IPS DF 19.7 (cell line): ENCODE measurements at places on chromosomes 1 and 21.

DNA sequence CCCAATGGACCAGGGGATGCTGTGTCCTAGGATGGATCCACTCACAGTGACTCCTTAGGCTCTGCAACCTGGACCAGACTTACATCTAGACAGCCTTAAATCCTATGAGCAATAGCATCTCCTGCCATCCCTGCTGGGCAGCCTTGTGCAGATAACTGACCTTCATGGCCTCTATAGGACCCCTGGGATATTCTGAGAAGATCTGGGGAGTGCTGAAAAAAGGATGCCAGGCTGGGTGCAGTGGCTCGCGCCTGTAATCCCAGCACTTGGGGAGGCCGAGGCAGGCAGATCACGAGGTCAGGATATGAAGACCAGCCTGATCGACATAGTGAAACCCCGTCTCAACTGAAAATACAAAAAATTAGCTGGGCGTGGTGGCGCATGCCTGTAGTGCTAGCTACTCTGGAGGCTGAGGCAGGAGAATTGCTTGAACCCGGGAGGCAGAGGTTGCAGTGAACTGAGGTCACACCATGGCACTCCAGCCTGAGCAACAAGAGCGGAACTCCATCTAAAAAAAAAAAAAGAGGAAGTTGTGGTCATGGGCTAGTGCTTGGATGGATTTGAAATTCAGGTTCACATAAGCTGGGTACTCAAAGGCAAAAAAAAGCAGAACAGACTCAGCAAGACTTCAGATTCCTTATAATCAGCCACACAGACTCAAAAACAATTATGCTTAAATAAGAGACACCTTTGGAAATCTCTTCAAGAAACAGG lies 10.9 kb upstream of the SH2D1B start:
- no peak for DNase-seq

GRCh38 chr1:155313261-155313660 lies 4.6 kb downstream of the FDPS start:
- DNase-seq: no peak

DNA sequence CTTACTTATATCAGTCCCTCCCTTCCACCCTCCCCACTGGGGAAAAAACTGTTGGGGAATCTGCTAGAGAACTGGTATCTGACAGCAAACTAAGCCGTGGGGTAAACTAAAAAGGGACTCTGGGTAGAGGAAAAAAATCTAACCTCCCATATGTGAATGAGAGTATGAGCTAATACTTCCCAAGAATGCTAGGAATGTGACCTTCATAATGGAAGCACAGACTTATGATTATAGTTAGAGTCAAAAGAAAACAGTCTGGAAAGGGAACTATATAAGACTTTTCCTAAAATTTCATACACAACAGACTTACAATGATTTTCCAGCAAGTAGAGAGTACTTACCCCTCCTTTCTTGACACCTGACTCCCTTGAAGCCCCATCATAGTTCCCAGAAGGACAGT lies 23.0 kb upstream of the RBBP5 start:
- DNase-seq: no peak

DNA sequence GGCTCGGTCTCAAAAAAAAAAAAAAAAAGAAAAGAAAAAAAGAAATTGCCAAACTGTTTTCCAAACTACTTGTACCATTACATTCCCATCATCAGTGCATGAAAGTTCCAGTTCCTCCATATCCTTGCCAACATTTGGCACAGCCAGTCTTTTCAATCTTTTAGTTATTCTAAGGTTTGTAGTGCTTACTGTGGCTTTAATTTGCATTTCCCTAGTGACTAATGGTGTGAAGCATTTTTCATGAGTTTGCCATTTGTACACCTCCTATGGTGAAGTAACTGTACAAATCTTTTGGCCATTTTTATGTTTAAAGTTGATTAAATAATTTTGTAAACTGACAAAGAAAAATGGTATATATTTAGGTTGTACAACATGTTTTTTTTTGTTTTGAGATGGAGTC lies 70.7 kb downstream of the DEGS1 start:
- DNase-seq: no peak

- DNase-seq: no peak
Measured at GRCh38 chr1:212816567-212817278, 25.0 kb downstream of the TATDN3 start.

- DNase-seq: no peak
Measured at GRCh38 chr1:166882893-166883292, 6.8 kb upstream of the TADA1 start.

DNA sequence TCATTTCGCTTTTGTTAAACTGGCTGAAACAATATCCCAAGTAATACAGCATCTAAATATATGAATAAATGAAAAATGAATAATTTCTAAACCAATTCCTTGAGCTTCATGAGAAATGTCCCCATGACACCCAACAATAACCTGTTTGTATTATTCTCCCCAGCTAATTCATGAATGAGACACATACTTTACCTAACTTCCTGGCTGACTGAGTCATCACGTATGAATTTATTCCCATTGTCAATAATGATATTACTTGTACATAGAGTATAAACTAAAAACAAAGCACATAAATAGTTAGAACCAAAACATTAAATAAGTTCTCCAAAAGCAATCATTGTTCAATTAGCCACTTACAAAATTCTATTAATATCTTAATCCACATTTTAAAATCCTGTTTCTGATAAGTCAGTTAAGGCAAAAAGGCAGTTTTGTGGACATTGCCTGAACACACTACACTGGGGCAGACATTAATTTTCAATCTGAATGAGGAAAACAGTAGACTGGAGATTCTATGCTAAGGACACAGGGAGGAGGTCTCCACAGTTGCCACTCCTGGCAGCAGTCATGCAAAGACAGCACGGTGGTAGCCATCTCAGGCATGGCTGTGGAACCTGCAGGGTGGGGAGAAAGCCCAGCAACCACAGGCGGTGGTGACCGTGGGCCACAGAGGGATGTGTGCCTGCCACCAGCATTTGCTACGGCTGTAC lies 48.2 kb downstream of the SLC9C2 start:
- no peak for DNase-seq

- no peak for DNase-seq
Measured at GRCh38 chr1:54971317-54971791, 9.1 kb upstream of the TMEM61 start.
